ENCODE measurements at places on chromosomes 2 and 18.

DNA sequence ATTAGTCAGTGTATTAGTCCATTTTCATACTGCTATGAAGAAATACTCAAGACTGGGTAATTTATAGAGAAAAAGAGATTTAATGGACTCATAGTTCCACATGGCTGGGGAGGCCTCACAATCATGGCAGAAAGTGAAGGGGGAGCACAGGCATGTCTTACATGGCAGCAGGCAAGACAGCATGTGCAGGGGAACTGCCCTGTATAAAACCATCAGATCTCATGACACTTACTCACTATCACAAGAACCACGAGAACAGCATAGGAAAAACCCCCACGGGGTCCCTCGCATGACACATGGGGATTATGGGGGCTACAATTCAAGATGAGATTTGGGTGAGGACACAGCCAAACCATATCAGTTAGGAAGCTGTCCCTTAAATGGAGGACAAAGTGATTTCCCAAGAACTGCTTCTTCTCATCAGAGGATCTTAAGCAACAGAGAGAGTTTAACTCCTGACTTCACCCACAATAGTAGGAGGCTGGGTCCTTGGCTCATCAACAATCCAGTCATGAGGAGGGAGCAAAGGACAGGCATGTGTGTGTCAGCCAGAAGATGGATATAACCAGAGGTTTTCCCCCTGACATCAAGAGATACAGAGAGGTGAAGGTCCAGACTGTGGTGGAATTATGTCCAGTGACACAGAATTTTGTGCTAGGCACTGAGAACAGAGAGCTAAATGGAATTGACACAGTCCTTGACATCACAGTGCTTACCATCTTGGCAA is 203.8 kb upstream of the SH3BP4 start:
- DNase-seq = no peak

GRCh38 chr18:35242426-35242825 is 1.6 kb downstream of the ZNF397 start:
- DNase-seq = no peak

DNA sequence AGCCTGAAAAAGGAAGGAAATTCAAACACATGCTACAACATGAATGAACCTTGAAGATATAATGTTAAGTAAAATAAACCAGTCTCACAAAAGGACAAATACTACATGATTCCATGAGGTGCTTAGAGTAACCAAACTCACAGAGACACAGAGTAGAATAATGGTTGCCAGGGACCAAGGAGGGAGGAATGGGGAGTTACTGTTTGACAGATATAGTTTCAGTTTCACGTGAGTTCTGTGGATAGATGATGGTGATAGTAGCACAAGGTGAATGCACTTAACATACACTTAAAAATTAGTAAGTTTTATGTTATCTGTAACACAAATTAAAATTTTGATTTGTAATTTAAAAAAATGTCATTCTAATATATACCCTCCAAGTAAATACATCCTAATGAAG is 106.9 kb upstream of the ACVR1C start:
- DNase-seq = no peak

GRCh38 chr2:49042488-49042887 is 111.8 kb downstream of the FSHR start:
- DNase-seq = no peak

DNA sequence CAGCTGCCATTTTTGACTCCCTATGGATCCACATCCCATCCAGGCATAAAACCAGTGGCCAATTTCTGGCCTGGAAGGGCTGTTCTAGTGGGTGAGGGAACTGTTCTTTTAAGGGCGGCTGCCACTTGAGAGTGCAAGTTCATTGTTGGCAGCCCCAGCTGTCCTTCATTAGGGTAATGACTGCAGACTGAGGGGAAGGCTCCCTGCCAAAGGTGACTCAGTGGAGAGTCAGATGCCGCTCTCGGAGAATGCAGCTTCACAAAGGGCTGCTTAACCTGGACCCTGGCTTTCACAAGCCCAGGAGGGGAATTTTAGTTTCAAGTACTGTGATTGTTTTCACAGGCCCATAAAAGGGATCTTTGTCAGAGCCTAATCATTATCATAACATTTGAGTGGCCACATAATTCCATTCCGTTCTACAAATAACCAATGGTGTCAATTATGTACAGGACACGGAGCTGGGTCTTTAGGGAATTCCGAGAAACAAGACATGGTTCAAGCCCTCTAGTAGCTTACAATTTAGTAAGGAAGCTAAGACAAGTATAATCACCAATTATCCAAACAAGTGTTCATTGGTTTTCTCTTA is 235.7 kb downstream of the CDCA7 start:
- no peak for DNase-seq

- DNase-seq = no peak
Observed at GRCh38 chr18:6009756-6010155, 114.4 kb upstream of the TMEM200C start.

DNA sequence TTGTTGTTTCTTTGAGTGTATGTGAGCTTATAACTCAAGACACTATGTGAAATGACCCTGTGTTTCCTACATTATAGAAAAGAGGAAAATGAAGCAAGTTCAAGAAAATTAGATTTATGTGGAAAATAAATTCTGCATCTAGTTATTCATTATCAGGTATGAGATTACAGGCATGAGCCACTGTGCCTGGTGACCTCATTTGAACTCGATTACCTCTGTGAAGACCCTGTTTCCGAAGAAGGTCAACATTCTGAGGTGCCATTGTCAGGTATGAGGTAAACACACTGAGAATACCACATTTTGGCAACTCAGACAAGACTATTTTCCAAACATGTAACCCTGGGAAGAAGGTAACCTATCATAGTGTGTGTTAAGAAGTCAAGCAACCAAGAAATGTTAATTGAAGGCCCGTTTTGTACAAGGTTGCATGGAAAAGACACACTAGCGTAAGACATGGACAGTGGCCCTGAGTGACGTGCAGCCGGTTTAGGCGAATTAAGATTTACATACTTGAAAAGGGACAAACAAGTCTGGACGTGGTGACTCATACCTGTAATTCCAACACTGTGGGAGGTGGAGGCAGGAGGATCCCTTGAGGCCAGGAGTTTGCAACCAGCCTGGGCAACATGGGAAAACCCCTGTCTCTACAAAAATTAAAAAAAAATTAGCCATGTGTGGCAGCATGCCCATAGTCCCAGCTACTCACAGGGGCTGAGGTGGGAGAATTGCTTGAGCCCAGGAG is 186.6 kb downstream of the NEDD4L start:
- DNase-seq = no peak

DNA sequence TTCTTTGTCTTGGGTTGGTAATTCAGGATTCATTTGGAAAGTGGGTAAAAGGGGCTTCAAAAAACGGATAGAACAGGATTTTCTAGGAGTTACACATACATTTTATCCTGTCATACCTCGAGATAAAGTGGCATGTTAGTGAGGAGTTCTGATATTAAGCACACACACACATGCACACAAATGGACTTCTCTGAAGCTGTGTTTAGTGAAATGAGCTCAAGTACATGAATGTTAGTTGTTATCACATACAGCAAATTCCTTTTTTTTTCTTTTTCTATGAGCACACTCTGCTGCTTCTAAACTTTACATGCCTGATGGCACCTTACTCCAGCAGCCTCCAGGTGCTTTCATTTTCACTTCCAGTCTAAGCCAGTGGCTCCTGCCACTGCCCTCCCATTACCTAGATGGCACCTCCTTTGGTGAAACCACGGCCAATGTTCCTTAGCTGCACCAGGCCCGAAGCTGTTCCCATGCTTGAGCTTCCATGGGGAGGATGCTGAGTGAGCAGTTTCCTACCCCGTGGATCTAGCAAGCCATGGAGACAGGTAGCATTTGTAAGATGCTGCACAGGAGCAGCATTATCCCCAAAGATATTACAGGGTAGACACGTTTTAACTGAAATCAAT is 49.7 kb downstream of the STAT1 start:
- no peak for DNase-seq

DNA sequence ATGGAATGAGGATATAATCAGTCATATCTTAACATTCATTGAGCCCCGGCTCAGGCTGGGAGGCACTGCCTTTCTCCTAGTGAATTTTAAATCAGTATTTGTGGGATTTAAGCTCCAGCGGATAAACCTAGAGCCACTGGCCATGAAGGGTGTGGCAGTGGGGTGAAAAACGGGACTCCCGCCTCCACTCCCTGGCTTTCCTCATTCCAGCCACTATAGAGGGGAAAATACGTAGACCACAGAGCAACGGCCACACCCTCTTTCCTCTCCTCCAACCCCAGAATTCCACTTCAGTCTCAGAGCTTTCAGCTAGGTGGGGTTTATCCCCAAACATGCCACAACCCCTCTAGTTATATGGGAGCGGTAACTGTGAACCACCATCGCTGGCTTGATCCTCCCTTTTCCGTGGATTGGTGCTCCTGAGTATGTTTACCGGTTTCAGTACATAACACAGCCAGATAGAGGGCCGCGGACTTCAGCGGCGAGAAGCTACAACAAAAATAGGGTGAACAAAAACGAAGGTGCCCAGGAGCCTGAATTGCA is 70.6 kb upstream of the ITGB6 start:
- no peak for DNase-seq

DNA sequence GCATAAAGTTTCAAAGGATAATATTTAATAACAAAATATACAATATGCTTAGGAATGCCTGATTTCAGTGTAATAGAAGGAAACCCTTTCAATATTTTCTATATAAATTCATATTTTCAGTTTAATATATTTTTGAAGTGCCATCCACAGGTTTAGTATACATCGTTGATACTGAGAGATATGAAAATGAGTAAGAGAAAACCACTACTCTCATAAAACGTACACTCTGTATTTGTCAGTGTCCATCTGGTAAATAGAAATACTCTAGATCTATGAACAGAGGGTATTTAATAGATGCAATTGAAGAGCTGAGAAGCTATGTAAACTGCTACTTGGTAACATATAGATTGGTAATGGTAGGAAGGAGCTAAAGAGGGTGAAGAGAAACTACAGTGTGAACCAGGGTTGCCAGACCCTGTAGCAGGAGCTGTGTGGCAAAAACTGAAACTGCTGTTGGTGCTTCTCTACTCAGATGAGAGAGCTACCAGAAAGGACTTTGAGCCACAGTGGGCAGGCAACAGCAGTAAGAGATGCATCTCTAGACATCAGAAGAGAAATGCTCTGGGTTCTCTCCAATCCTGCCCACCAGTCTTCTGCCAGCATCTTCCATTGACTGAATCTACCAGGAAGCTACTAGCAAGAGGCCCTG is 187.4 kb downstream of the CCDC102B start:
- DNase-seq = no peak

DNA sequence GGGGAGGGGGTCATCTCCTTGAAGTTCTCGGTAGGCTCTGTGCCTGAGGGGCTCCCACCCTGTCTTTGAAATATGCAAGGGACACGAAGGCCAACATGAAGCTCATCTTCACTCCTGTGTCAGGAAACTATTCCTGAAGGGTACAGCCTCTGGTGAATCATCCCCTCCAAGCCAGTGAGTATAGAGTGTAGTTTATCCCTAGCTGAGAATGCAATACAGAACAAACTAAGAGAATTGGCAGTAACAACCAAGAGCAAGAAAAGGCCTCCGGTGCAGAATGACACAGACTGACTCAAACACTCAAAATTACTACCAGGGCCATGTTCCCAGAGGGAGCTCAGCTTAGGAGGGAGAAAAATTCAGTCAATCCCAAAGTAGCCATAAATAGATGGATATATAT is 413.3 kb downstream of the BCL11A start:
- DNase-seq = no peak

DNA sequence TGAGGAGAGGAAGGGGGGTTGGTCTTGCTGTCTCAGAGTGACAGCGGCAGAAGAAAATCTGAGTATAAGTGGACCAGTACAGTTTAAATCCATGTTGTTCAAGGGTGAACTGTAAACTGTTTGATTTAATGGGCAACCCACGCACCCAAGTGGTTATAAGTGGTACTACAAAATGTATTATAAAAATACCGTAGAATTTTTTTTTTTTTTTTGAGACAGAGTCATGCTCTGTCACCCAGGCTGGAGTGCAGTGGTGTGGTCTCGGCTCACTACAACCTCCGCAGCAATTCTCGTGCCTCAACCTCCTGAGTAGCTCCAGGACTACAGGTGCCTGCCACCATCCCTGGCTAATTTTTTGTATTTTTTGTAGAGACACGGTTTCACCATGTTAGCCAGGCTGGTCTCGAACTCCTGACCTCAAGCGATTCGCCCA is 2.1 kb upstream of the CHCHD5 start:
- no peak for DNase-seq
